ENCODE measurements at places on chromosomes 2 and 18. TPM values are rescaled to one million over a fixed set of nuclear protein-coding genes. Genes with fewer than 3 reads are reported as not detected.

Gene SFTPB
- not detected for total RNA-seq

Gene PSMA8
- not detected for total RNA-seq

Gene ESPNL
- 0.25 TPM for total RNA-seq

Gene PRSS56
- total RNA-seq, result not detected
